Endodermal cell (in vitro differentiated cells): ENCODE measurements at places on chromosomes 5 and 9. TPM values are rescaled to one million over a fixed set of nuclear protein-coding genes. Genes with fewer than 3 reads are reported as not detected.
A peak's percentile ranks its signal among the peaks of the same experiment; 100 is the strongest.

- no peak overlapping the region for H3K27ac ChIP-seq
- no peak overlapping the region for H3K4me3 ChIP-seq
- H3K36me3 ChIP-seq: no peaks in the 10 kb centered on the region
- H3K27me3 ChIP-seq: no peaks in the 10 kb centered on the region
Observed at GRCh38 chr5:54531546-54531945, 14.0 kb downstream of the SNX18 start.

GRCh38 chr9:35364817-35365585, 124.9 kb upstream of the RUSC2 start:
- H3K4me1 ChIP-seq: peaks cover 10% of the 10 kb centered on the region
- DNase-seq: no peak
- H3K27me3 ChIP-seq: no peaks in the 10 kb centered on the region
- H3K27ac ChIP-seq: no peak overlapping the region
- H3K36me3 ChIP-seq: peaks cover 4% of the 10 kb centered on the region

GRCh38 chr9:12538842-12539579, 154.2 kb upstream of the TYRP1 start:
- no peaks in the 10 kb centered on the region for H3K27me3 ChIP-seq
- no peak overlapping the region for H3K27ac ChIP-seq
- no peaks in the 10 kb centered on the region for H3K4me1 ChIP-seq

DNA sequence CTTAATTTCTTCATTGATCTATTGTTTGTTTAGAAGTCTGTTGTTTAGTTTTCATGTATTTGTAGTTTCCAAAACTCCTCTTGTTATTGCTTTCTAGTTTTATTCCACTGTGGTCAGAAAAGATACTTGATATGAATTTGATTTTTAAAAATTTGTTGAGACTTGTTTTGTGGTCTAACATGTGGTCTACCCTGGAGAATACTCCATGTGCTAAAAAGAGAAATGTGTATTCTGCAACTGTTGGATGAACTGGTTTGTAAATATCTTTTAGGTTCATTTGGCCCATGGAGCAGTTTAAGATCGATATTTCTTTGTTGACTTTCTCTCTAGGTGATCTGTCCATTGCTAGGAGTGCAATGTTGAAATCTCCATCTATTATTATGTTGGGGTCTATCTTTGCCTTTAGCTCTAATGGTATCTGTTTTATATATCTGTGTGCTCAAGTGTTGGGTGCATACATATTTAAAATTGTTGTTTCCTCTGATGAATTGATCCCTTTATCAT, 150.6 kb upstream of the ATP10B start:
- no peaks in the 10 kb centered on the region for H3K27me3 ChIP-seq
- no peak overlapping the region for H3K4me3 ChIP-seq
- no peak for DNase-seq
- H3K36me3 ChIP-seq: no peaks in the 10 kb centered on the region
- no peak overlapping the region for H3K27ac ChIP-seq

DNA sequence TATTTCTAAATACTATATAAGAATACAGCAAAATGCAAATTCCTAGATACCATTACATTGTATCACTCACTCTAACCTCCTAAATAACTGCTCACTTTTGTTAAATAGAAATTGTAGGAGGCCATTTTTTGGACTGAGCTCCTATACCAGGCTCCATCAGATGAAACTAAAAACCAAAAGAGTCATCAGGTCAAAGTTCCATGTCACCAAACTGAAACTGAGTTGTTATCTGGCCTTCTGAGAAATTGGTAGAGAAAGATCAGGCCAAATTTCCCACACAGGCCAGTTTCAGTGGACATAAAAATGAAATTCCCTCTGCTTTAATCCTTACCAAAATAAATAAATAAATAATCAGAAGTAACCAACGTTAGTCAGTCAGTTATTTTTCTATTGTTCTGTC, 13.8 kb upstream of the SNX2 start:
- H3K4me1 ChIP-seq: peaks cover 1% of the 10 kb centered on the region
- no peaks in the 10 kb centered on the region for H3K27me3 ChIP-seq
- no peak for DNase-seq
- H3K36me3 ChIP-seq: no peaks in the 10 kb centered on the region
- no peak overlapping the region for H3K4me3 ChIP-seq

GRCh38 chr5:89072842-89073672, 190.1 kb upstream of the MEF2C start:
- no peaks in the 10 kb centered on the region for H3K27me3 ChIP-seq
- H3K4me1 ChIP-seq: no peaks in the 10 kb centered on the region
- no peak overlapping the region for H3K4me3 ChIP-seq
- DNase-seq: no peak
- no peaks in the 10 kb centered on the region for H3K36me3 ChIP-seq

DNA sequence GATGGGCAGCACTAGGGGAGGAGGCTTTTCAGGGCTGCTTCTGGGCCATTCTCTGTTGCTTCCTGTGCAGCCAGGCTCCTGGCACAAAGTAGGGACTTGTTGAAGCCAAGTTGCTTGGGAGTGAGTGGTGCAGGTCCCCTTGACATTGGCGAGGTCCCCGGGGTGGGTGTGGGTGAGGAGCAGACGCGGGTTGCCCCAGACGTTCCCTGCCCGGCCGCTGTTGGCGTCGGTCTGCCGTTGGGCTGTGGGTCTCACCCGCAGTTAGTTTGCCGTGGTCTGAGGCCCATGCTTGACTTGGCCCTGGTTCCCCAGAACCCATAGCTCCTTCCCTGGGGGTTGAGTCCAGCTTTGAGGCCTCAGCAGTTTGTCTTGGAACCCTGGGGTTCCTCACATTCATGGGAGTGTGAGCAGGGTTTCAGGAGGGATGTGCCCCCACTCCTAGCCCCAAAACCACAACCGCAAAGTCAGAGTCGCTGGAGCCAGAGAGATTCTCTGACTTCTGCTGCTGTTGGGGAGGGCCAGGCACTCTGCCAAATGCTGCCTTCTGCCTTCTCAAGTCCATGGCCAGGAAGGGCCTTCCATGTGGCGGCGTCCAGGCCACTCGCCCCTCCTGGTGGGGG, 77.5 kb downstream of the RXRA start:
- no peaks in the 10 kb centered on the region for H3K27me3 ChIP-seq
- H3K4me3 ChIP-seq: no peak overlapping the region
- no peak for DNase-seq
- H3K36me3 ChIP-seq: peaks cover 5% of the 10 kb centered on the region
- H3K4me1 ChIP-seq: no peaks in the 10 kb centered on the region

- H3K27ac ChIP-seq: peak overlapping the region; percentile 83
- H3K27me3 ChIP-seq: no peaks in the 10 kb centered on the region
- peaks cover 3% of the 10 kb centered on the region for H3K4me1 ChIP-seq
- peak overlapping the region; percentile 90 for H3K4me3 ChIP-seq
- no peaks in the 10 kb centered on the region for H3K36me3 ChIP-seq
Observed at GRCh38 chr9:8858596-8859161, 1059.1 kb upstream of the DMAC1 start.

DNA sequence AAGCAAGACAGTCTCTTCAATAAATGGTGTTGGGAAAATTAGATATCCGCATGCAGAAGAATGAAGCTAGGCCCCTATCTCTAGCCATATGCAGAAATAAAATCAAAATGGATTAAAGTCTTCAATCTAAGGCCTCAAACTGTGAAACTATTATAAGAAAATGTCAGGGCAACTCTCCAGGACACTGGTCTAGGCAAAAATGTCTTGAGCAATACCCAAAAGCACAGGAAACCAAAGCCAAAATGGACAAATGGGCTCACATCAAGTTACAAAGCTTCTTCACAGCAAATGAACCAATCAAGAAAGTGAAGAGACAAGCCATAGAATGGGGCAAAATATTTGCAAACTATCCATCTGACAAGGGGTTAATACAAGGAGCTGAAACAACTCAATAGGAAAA, 338.8 kb downstream of the NNT start:
- no peak overlapping the region for H3K4me3 ChIP-seq
- H3K27ac ChIP-seq: no peak overlapping the region
- no peak for DNase-seq
- H3K36me3 ChIP-seq: no peaks in the 10 kb centered on the region
- no peaks in the 10 kb centered on the region for H3K4me1 ChIP-seq

DNA sequence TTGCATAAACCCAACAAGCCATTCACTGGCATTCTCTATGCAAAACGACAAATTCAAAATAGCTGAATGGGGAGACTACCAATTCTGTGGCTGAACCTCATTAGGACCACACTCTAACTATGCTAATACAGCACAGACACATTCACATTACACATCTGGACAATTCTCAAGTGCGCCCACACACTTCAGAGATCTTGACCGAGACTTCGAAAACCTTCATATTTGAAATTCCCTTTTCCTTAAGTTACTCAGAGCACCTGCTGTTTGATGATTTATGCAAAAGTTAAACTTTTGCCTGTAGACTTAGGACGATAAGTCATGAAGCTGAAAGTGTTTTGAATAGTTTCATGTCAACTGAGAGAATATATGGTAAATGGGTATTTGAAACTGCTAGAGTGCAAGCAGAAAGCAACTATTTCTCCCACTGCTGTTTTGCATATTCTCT, 111.9 kb downstream of the FBN2 start:
- no peaks in the 10 kb centered on the region for H3K4me1 ChIP-seq
- DNase-seq: no peak
- H3K4me3 ChIP-seq: no peak overlapping the region
- H3K27me3 ChIP-seq: no peaks in the 10 kb centered on the region

- no peaks in the 10 kb centered on the region for H3K36me3 ChIP-seq
- H3K27me3 ChIP-seq: peaks cover 18% of the 10 kb centered on the region
- no peak overlapping the region for H3K27ac ChIP-seq
- peaks cover 13% of the 10 kb centered on the region for H3K4me1 ChIP-seq
- DNase-seq: no peak
Observed at GRCh38 chr5:150625831-150626746, 14.4 kb upstream of the SYNPO start.

DNA sequence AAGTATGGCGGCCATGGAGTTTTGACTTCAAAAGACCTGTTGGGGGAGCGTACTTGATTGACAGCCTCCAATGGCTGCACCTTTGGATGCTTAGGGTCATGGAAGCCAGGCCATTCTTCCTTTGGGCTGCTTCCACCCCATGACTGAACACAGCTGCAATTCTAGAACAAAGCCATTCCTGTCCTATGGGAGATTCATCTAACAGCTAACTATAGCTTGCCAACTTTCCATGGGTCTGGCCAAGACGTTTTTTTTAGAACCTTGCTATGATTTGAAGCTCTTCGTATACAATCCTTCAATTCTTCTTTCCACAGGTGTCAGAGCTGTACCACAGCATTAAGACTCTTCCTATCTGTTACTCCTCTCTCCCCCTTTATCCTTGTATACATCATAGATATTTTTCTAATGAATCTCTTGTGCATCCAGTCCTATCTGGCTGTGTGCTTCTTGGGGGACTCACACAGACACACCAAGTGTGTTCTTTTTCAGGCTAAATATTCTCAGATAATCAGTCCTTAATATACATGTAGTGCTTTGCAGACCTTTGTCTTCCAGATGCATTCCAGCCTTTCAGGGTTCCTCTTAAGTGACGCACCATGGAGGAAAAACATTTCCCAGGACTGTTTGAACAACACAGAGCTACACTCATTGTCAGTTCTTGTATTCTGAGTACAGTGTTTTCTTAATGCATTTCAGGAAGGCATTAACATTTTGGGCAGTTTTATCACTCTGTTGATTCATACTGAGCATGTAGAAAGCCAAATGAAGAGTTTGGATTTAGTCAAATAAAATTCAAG, 198.9 kb downstream of the TAF11L14 start:
- no peaks in the 10 kb centered on the region for H3K27me3 ChIP-seq
- H3K4me1 ChIP-seq: no peaks in the 10 kb centered on the region
- DNase-seq: no peak
- H3K4me3 ChIP-seq: no peak overlapping the region

GRCh38 chr9:36187414-36187813, 3.3 kb upstream of the CLTA start:
- H3K4me3 ChIP-seq: no peak overlapping the region
- no peaks in the 10 kb centered on the region for H3K27me3 ChIP-seq
- peaks cover 9% of the 10 kb centered on the region for H3K4me1 ChIP-seq
- no peak for DNase-seq
- no peak overlapping the region for H3K27ac ChIP-seq

DNA sequence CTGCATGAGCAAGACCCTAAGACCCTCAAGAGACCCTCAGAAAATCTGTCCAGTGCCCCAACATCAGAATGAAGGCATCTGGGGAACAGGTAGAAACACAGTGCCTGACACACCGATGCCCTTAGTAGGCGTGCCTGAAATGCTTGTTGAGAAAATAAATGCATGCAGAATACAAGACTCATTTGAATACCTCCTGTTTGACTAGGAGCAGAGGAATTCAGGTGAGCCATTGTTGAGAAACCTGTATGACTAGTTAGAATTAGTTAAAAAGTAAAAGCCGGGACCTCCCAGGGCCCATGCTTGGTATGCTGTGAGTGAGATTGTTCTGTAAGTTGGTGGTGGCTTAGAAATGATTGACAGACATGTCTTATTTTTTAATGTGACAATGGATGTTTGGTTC, 55.0 kb downstream of the WWC1 start:
- no peak overlapping the region for H3K4me3 ChIP-seq
- no peaks in the 10 kb centered on the region for H3K36me3 ChIP-seq
- peak; percentile 67 for DNase-seq
- H3K4me1 ChIP-seq: peaks cover 4% of the 10 kb centered on the region
- H3K27ac ChIP-seq: no peak overlapping the region

DNA sequence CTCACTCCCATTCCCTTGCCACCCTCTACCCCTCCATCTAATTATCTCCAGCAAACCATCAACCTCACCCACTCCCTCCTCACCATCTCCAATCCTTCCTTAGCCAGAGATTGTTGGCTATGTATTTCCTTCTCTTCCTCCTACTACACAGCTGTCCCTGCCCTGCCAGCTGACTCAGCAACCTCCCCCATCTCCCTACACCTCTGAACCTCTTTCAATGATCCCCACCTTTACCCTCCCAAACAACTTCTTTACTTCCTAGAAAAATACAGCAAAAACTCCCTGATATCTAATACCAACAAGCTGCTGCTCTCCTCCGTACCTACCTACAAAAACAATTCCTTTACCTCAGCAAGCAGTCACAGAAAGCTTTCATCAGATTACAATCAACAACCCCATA, 37.3 kb downstream of the SPTLC1 start:
- H3K27ac ChIP-seq: no peak overlapping the region
- no peak overlapping the region for H3K4me3 ChIP-seq
- H3K36me3 ChIP-seq: peaks cover 72% of the 10 kb centered on the region
- DNase-seq: no peak
- no peaks in the 10 kb centered on the region for H3K27me3 ChIP-seq

- peaks cover 10% of the 10 kb centered on the region for H3K4me1 ChIP-seq
- H3K27ac ChIP-seq: no peak overlapping the region
- DNase-seq: no peak
- H3K36me3 ChIP-seq: no peaks in the 10 kb centered on the region
- no peak overlapping the region for H3K4me3 ChIP-seq
Observed at GRCh38 chr5:127070243-127070642, 3.1 kb downstream of the C5orf63 start.

DNA sequence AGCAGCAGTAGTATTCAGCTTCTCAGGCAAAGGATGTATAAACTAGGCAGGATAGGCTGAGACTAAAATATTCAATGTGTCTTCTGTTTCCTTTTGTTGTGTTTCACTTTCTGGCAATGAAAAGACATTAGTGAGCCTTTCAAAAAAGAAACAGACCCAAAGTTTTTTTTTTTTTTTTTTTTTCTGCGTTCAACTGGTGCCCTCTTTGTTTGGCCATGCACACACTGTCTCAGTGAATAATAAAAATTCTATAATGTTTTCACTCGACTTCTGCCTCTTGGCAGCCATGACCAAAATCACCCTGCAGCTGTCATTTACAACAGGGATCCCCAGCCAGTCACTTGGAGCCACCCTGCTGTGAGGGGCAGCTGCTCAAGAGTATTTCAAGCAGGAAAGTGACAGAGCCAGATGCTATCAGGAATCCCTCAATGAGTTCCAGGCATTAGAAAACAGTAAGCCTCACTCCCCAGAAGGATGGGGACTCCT, 44.0 kb upstream of the MAN2A1 start:
- DNase-seq: peak; percentile 80
- peak overlapping the region; percentile 85 for H3K27ac ChIP-seq
- H3K27me3 ChIP-seq: no peaks in the 10 kb centered on the region
- no peak overlapping the region for H3K4me3 ChIP-seq

Gene PCDHB15
- 7.5 and 9.8 TPM in 2 replicates for total RNA-seq

Gene SLC4A9
- total RNA-seq: 0.84 to 1.4 TPM (median 1.1 TPM) in 3 replicates

Gene DDX31
- 24.6 to 32.8 TPM (median 30.5 TPM) in 3 replicates for total RNA-seq
